Fibroblast of the aortic adventitia (primary cell): ENCODE measurements at places on chromosomes 4 and X.

- peak; percentile 78 for DNase-seq
Measured at GRCh38 chr4:30714408-30715031, 5.6 kb upstream of the PCDH7 start.

DNA sequence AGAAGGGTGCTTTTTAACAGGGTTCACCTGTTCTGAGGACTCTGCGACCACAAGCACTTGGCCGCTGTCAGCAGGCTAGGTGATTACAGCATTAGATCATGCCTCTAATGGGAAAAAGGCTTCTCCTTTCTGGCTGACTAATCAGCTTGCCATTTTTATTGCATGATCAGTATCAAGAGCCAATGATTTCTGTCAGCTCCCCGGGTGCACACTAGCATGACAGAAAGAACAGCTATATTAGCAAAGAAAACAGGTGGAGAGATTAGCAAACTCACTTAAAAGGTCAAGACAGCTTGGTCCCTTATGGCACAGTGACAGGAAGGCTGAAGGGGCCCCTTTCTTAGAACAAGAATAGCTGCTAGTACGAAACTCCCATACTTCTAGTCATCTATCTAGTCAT lies 170.0 kb downstream of the SMIM20 start:
- DNase-seq, result peak; percentile 87

- DNase-seq, result no peak
Measured at GRCh38 chr4:110666030-110666429, 43.2 kb upstream of the PITX2 start.

- no peak for DNase-seq
Measured at GRCh38 chr4:138452826-138453225, 210.7 kb upstream of the SLC7A11 start.

DNA sequence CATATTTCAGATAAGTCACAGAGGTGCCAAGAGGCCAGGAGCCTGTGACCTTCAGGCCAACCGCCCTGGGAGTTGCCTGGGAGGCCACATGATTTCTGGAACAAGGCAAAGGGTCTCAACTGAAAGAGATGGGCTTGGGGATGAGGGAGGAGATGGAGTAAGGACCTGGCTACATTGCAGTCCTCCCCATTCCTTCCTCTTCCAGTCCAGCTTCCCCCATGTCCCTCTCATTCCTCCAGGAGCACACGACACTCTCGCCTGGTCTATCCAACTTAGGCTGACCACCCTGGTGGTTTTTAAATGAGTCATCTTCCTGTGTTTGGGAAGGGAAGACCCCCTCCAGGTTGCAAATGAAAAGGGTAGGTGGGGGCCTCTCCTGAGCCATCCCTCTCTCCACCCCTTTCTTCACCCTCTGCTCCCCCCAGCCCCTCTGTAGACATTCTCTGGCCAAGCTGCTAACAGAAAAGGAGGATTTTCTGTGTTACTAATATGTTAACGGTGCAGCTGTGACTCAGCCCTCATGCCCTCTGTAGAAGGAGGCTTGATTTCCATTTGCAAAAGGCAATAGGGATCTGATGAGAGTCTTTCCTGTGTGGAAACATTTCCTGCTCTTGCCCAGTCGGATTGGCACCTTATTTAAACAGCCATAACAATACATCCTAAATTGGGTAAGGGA lies 79.2 kb downstream of the RTL5 start:
- peak; percentile 14 for DNase-seq

GRCh38 chr4:78001531-78001930 lies 55.6 kb upstream of the FRAS1 start:
- DNase-seq, result no peak

GRCh38 chrX:147779173-147779572 lies 132.5 kb upstream of the FMR1 start:
- DNase-seq, result no peak

GRCh38 chr4:10963958-10964703 lies 279.6 kb upstream of the CLNK start:
- no peak for DNase-seq

DNA sequence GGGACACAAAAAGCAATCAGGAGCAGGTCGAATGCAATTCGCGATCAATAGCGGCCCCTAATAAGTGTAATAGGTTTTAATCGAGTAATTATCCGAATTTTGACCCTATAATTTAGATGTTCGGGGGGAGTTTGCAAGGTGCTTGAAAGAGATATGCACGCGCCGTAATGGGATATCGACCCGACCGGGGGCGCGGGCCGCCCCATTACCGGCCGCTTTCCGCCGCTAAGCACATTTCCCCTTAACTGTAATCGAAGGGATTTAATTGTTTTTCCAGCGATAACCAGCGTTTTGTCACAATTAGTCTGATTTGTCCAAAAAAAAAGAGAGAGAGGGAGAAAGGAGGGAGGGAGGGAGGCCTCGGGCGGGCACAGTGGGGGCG lies 997 bp downstream of the NKX1-1 start:
- no peak for DNase-seq

GRCh38 chr4:73727685-73728084 lies 12.7 kb upstream of the CXCL8 start:
- no peak for DNase-seq
